ENCODE measurements at places on chromosomes 2 and 18. TPM values are rescaled to one million over a fixed set of nuclear protein-coding genes. Genes with fewer than 3 reads are reported as not detected.

UGT1A8 gene
- not detected for total RNA-seq

REG3A gene
- total RNA-seq, result not detected

SERPINB10 gene
- total RNA-seq, result not detected

LYG1 gene
- 0.58 TPM for total RNA-seq

LAMA3 gene
- 3.5 TPM for total RNA-seq

TMEFF2 gene
- total RNA-seq, result 0.16 TPM

HMSD gene
- not detected for total RNA-seq

GPBAR1 gene
- total RNA-seq, result 1.5 TPM

NFATC1 gene
- 18.3 TPM for total RNA-seq

GTF2A1L gene
- not detected for total RNA-seq

- no peak overlapping the region for H3K27ac ChIP-seq
- peaks cover 17% of the 10 kb centered on the region for H3K4me1 ChIP-seq
- H3K4me3 ChIP-seq, result no peak overlapping the region
- DNase-seq, result peak; percentile 5
Measured at GRCh38 chr2:232490221-232491138, 2.8 kb upstream of the ECEL1 start.

DNA sequence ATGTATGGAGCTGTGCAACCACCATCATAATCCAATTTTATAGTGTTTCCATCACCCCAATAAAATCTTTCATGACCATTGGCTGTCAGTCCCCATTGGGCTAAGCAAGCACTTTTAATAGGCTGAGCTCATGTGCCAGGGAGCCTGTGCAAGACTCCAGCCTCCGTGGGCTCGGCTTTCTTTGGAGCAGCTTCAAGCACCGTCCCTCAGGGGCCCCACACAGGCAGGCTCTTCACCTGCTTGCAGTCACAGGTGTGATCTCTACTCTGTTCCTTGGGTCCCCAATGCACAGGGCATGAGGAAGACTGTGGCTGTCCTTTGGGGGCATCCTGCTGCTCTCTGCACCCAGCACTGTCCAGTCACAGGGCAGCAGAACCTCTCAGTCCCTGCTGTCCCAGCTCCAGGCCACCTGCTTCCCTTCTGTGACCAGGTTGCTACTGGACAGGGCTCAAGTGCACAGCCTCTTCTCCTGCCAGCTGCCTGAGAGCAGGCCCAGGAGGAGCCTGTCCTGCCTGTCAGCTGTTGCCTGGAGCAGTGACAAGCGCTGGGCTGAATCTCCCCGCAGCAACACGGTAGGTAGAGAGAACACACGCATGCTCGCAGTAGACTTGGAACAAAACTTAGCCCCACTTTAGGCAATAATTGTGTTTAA lies 40.7 kb upstream of the TMEM131 start:
- peaks cover 19% of the 10 kb centered on the region for H3K4me1 ChIP-seq
- H3K27me3 ChIP-seq, result no peaks in the 10 kb centered on the region
- DNase-seq, result peak; percentile 60
- H3K36me3 ChIP-seq, result no peaks in the 10 kb centered on the region
- H3K4me3 ChIP-seq, result no peak overlapping the region

DNA sequence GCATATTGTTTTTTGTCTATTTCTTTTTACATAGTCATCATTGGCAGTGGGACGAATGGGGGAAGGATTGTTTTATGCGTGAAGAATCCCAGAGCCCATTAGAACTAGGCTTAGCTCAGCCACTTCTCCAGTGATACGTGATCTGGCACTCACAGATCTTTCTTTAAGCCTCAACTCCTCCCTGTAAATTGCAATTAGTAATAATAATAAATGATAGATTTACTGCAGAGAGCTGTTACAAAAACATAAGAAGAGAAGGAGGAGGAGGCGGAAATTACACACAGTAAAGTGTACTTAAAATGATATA lies 629.3 kb downstream of the NRXN1 start:
- no peak overlapping the region for H3K27ac ChIP-seq
- no peak for DNase-seq
- peaks cover 23% of the 10 kb centered on the region for H3K27me3 ChIP-seq
- H3K36me3 ChIP-seq, result no peaks in the 10 kb centered on the region

GRCh38 chr2:60899892-60900249 lies 18.5 kb downstream of the REL start:
- no peak for DNase-seq
- no peaks in the 10 kb centered on the region for H3K27me3 ChIP-seq
- H3K36me3 ChIP-seq, result peaks cover 75% of the 10 kb centered on the region
- H3K4me1 ChIP-seq, result no peaks in the 10 kb centered on the region
- H3K4me3 ChIP-seq, result no peak overlapping the region

DNA sequence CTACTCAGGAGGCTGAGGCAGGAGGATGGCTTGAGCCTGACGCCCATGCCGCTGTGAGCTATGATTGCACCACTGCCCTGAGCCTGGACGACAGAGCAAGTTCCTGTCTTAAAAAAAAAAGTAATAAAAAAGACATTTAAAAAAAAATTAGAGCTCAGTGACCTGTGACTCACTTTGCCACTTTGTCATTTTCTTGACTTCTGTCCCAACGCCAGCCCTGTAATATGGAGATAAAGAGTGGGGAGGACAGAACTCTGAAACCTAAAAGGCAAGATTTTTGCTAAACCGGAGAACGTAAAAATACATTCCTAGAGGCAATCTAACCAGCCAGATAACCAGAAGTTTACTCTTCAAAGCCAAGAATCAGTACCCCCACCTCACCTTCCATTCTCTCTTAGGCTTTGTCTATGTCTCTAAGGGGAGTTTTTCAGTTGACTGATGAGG lies 49.0 kb downstream of the PRKRA start:
- no peaks in the 10 kb centered on the region for H3K36me3 ChIP-seq
- H3K4me3 ChIP-seq, result no peak overlapping the region
- H3K27ac ChIP-seq, result no peak overlapping the region
- H3K27me3 ChIP-seq, result no peaks in the 10 kb centered on the region

DNA sequence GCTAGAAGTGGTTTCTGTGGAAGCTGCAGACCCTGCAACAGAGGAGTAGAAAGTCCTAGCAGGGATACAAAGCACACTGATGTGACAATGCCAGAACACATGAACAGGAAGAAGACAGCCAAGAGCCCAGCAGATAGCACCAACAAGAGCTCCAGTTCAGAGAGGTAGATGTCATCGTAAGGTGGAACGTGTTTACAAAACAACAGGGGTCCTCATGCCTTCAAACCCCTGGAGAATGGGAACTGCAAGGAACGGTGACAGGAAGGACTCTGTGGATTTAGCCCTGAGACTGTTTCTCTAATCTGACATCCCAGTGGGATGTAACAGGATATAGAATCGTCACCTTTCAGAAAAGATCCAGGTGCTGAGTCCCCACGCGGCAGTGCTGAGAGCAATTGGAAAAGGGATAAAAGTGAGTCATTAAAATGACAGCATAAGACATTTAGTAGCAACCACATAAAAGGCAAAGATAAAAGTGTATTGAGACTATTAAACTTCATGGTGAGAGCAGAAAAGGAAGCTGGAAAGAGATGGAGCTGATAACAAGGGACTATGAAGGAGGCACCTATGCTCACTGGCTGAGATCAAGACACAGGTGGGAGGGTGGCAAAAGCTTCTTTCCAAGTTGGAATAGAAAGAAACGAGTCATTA lies 195.2 kb downstream of the FBXO15 start:
- H3K27me3 ChIP-seq, result peaks cover 20% of the 10 kb centered on the region
- H3K4me3 ChIP-seq, result no peak overlapping the region
- DNase-seq, result no peak
- H3K4me1 ChIP-seq, result no peaks in the 10 kb centered on the region

DNA sequence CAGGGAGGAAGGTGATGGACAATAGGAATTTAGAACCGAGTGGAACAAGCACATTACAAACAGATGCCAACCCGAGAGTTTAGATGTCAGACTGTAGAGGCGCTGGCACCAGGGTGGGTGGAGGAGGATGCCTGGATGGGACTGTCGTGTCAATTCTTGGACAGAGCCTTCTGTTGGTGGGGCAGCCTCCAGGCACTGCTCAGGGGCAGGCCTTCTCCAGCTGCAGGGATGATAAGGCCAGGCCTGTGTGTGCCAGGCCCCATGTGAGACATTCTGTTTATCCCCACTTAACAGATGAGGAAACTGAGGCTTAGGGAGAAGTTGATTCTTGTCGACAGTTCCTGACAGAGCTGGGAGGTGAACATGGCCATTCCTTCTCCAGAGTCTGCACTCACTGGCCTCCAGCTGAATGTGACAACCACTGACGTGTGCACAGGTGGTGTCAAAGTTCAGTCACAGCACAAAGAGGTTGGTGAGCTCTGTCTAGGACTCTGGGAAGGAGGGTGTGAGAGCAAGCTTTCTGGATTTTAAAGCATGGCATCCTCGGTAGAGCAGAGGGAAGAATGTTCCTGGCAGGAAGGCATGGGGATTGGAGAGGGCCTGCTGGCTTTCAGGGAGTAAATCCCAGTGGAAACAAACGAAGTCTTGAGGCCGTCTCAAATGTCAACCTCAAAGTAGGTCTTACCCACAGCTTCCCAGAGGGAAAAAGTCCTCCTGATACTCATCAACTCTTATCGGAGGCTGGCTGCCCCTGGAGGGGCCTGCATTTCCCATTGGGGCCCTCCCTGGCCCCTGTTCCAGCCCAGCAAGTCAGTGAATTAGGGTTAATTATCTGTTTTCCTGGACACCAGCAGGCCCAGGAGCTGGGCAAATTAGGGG lies 52.4 kb downstream of the GLI2 start:
- no peaks in the 10 kb centered on the region for H3K36me3 ChIP-seq
- no peak overlapping the region for H3K27ac ChIP-seq
- DNase-seq, result no peak

- H3K36me3 ChIP-seq, result no peaks in the 10 kb centered on the region
- H3K4me1 ChIP-seq, result no peaks in the 10 kb centered on the region
- DNase-seq, result no peak
- no peaks in the 10 kb centered on the region for H3K27me3 ChIP-seq
- H3K4me3 ChIP-seq, result no peak overlapping the region
- H3K27ac ChIP-seq, result no peak overlapping the region
Measured at GRCh38 chr2:149885468-149885867, 297.9 kb upstream of the MMADHC start.

DNA sequence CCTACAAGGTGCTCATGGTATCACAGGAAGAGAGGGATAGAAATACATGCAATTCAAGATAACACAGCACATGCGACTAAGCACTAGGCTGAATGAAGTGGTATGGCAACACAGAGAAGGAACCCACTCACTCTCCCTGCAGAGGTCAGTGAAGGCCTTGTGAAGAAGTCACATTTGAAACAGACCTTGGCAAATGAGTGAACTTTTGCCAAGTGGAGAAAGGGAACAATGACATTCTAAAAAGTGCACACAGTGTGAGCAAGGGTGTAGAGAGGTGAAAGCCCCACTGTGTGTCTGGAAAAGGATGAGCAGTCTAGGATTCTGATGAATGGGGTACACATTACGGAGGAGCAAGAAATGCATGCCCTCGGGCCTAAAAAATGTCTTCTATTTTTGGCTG lies 23.3 kb downstream of the KLF7 start:
- no peaks in the 10 kb centered on the region for H3K27me3 ChIP-seq
- no peak for DNase-seq
- peak overlapping the region; percentile 100 for H3K27ac ChIP-seq
- H3K4me3 ChIP-seq, result peak overlapping the region; percentile 41
- peaks cover 12% of the 10 kb centered on the region for H3K36me3 ChIP-seq

- DNase-seq, result no peak
- peaks cover 8% of the 10 kb centered on the region for H3K4me1 ChIP-seq
- no peak overlapping the region for H3K4me3 ChIP-seq
- no peaks in the 10 kb centered on the region for H3K36me3 ChIP-seq
Measured at GRCh38 chr2:45505138-45505537, 105.9 kb downstream of the SRBD1 start.

- H3K4me3 ChIP-seq, result no peak overlapping the region
- H3K4me1 ChIP-seq, result no peaks in the 10 kb centered on the region
- no peak for DNase-seq
- H3K27ac ChIP-seq, result no peak overlapping the region
- H3K36me3 ChIP-seq, result no peaks in the 10 kb centered on the region
Measured at GRCh38 chr2:29253-29652, 17.1 kb downstream of the FAM110C start.

All from left ventricle myocardium inferior (tissue), 1 donor.